H7 (cell line): ENCODE measurements at places on chromosomes 6 and 20. TPM values are rescaled to one million over a fixed set of nuclear protein-coding genes. Genes with fewer than 3 reads are reported as not detected.

Gene OOEP
- not detected in 2 replicates for total RNA-seq

- DNase-seq: no peak
Observed at GRCh38 chr6:164569509-164569908, 739.9 kb downstream of the C6orf118 start.

Gene TRAPPC3L
- total RNA-seq: not detected in 2 replicates

DNA sequence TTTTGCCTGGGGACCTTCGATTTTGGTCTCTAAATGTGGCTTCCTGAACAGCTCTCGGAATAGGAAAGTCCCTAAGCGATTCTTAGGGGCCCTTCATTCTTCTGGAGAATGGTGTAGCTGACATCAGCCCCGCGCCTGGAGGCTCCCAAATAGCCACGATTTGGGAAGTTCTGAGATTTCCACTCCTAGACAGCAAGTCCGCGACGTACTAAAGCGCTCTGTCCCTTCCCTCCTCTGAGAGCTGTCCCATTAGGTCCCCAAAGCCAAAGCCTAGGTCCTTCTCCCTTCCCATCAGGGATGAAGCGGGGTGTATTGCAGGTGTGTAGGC lies 756 bp downstream of the MOXD1 start:
- DNase-seq: peak; percentile 34

GRCh38 chr6:84263557-84263956 lies 36.1 kb upstream of the CEP162 start:
- no peak for DNase-seq

DNA sequence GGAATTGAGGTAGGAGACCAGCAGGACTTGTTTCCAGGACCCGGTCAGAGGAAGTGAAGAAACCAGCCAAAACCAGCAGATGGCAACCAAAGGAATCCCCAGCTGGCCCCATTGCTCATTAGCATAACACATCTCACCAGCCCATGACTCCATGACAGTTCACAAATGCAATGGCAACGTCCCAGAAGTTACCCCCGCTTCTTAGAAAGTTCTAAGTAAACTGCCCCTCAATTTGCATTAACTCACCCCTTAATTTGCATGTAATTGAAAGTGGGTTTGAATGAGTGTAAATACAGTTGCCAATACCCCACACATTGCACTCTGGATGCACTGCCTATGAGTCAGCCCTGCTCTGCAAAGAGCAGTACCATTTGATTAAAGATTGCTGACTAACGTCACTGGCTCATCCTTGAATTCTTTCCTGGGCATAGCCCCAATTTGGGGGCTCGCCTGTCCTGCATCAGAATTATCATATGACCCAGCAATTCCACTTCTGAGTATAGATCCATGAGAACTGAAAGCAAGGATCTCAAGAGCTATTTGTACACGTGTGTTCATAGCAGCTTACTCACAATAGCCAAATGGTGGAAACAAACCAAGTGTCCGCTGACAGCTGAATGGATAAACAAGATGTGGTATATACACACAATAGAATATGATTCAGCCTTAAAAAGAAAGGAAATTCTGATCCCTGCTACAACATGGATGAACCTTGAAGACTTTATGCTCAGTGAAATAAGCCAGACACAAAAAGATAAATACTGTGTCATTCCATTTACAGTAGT lies 36.4 kb downstream of the MYLK4 start:
- DNase-seq: no peak

DNA sequence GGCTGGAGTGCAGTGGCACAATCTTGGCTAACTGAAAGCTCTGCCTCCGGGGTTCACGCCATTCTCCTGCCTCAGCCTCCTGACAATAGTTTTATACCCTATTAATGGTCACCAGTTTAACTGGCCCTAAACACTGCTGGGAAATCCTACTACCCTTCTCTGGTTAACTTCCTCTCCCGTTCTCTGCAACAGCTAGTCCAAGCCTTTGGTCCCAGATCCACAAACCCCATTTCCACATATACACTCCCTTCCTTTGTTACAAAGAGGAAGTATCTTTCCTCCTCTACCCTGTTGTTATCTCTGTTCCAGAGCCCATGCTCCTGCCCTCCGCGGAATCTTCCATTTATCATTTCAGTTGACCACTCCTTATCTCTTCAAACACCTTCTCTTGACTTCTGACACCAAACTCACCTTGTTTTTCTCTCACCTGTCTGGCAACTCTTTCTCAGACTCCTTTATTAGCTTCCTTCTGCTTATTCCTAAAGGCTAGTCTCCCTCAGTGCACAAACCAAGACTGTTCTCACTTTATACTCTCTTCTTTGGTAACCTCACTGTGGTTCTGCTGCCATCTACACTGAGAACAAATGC lies 25.0 kb upstream of the TBC1D22B start:
- no peak for DNase-seq

DNA sequence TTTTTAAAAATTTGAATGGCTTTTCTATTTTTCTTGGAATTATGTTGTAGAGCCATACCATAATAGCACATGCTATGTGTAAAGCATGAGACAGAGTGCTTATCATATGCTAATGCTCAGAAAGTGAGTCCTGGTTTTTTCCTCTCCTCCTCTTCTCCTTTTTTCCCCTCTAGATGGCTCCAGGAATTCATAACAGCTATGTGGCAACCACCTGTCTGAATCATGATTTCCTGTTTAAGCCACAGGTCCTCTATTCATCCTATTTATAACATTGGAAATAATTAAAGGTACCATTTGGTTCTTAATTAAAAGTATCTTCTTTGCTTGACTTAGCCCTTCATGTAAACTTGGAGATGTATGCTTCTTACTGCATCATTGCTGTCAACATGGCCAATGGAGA lies 260.0 kb upstream of the MAP3K7 start:
- no peak for DNase-seq

GRCh38 chr6:33213166-33213988 lies 5.1 kb downstream of the RING1 start:
- DNase-seq: peak; percentile 86

Gene GHRH
- total RNA-seq: not detected in 2 replicates

DNA sequence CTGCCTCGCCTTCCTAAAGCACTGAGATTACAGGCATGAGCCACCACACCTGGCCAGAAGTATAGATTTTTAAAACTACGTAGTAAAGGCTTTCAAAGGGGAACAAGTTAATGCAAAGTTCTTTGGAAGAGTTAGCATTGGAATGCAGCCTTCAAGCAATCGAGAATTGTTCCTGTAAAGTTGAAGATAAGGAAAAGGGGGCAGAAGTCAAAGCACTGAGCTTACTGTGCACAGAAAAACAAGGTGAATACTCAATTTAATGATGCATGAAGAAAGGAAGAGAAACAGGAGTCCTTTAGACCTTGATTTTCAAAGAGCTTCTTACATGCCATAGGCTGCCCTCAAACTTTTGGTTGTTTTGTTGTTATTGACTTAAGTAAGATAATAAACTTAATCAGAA lies 29.1 kb upstream of the LGSN start:
- no peak for DNase-seq

Gene VIP
- not detected in 2 replicates for total RNA-seq

DNA sequence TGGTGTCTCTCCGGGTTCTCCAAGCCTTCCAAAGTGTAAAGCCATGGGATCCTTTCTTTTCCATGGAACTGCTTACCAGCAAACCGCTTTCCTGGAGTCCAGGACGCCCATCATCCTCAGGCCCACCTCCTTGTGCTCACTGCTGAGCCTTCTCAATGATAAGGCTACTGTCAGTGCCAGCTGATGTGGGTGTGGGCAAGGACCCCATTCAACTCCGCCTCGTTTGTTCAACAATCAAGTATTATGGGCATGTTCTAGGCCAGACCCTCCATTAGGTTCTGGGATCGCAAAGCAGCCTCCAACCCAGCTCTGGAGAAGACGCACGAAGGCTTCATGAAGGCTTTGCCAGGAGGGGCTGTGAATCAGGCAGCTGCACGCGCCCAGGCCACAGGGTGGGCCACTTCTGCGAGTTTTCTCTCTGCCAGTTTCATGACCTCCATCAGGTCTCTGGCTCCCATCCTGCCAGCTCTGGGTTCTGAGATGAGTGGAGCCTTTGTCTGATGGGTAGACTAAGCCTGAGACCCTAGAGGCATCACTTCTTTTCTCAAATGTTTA lies 177.1 kb downstream of the MRPL14 start:
- DNase-seq: no peak

GRCh38 chr20:58708246-58708931 lies 15.8 kb downstream of the NPEPL1 start:
- peak; percentile 64 for DNase-seq

- DNase-seq: no peak
Observed at GRCh38 chr6:17870300-17871188, 116.9 kb downstream of the KIF13A start.

DNA sequence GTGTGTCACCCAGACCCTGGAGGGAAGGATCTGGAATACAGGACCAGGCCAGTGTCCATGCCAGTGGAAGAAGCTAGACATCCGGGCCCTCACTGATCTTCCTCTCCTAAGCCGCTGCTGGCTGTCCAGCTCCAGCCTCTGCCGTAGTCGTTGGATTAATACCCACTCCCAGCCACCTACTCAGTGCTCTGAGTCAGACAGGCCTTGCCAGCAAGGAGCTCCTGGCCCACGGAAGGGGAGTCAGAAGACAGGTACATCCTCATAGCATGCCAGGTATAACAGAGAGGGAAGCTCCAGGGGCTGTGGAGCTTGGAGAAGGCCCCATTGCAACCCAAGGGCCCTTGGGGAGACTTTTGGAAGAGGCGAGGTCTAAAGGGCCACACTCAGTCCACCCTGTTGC lies 49.0 kb downstream of the STK35 start:
- no peak for DNase-seq

DNA sequence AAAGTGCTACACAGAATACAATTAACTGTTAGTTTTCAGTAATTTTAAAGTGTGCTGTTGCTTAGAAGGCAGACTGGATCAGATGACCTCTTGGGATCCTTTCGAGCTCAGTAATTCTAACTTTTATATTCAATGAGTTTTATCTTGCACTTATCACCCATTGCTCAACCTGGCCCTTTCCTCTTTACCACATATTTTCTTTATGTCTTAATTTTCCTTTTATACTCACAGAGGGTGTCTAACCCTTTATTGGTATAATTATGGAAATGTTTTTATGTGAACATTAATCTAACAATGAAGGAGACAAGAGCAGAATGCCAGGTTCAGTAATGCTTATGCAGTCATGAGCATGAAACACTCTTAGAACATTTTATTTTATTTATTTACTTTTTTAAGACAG lies 39.7 kb upstream of the CARMIL1 start:
- no peak for DNase-seq

GRCh38 chr6:114007516-114007915 lies 36.6 kb upstream of the HDAC2 start:
- DNase-seq: no peak

Gene L3MBTL1
- 6.3 and 17.7 TPM in 2 replicates for total RNA-seq

- DNase-seq: no peak
Observed at GRCh38 chr6:52359403-52359802, 2.5 kb upstream of the PAQR8 start.

DNA sequence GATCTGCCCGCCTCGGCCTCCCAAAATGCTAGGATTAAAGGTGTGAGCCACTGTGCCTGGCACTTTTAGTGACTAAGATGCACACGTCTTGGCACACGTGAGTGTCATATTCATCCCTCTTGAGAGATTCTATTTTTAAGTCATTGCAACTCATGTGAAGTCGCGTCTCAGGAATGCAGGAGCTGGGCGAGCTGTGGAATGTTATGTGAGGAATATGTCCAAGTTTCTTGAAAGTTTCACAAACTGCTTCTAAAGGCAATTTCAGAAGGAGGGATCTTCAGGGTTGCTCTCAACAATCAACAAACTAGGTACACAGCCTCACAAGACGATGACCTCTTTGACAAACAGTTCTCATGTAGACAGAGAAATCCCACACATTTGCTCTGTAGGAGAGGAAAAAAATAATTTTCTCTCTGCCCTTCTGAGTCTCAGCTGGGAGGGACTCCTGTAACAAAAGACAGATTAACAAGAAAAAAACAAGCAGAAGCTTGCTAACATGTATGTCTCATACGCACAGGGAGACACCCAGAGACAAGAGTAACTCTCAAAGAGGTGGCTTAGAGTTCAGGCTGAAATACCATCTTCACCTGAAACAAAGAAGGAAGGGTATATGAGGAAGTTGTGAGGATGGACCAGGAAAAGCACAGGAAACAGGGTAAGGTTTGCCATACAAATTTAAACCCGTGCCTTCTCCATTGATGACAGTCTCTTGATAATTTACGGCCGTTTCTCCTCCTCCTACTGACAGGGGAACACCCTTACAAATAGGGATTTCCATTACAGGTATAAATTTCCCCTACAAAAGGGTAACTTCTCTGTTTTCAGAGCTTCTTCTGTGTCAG lies 45.3 kb upstream of the FAM50B start:
- DNase-seq: no peak
